ENCODE measurements at places on chromosomes 5 and 9. TPM values are rescaled to one million over a fixed set of nuclear protein-coding genes. Genes with fewer than 3 reads are reported as not detected.

GRCh38 chr5:36058776-36059175 lies 7.9 kb downstream of the UGT3A2 start:
- no peak for DNase-seq

DNA sequence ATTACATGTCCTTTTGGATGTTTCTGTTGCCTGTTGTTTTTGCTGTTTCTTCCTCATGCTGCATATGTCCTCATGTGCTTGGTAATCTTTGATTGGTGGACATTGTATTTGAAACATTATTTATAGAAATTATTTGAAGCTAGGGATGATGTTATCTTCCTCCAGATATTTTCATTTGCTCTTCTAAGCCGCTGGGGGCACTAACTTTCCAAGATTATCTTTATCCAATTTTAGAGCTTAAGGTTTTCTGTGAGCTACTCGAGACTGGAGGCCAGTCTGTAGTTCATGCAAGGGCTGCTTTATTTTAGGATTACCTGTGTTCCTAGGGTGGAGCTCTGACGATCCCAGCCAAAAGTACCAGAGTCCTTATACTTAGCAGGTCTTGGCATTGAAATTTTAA lies 40.9 kb downstream of the STX17 start:
- DNase-seq, result no peak

GRCh38 chr9:133059623-133060022 lies 2.2 kb upstream of the CEL start:
- DNase-seq, result no peak

GRCh38 chr5:96629774-96630173 lies 32.4 kb upstream of the CAST start:
- DNase-seq, result no peak

DNA sequence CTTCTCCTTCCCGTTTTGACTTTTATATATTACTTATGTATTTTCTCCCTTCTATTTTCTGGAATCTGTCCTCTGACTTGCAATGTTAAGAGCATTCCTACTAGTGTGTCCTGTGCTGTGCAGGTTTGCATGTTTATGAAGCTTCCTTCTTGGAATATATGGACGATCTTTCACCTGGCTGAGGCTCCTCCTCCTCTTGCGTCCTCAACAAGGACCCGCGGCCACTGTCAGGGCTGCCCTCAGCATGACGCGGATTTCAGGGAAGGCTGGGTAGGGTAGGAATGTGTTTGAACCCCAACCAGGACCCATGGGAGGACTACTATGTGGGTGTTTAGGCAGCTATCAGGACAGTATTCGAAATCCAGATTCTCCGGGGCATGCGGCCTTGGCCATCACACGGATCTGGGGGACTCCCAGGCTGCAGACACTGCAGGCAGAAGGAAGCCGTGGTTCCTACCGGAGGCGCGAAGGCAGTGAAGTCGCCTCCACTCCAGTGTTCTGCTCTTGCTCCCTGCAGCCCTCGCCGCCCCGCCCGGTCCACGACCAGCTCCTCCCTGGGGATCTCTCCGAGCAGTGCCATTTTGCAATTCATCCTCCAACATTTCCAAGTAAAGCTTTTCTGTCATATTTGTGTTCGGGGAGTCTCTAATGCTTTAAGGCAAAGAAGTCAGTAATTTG lies 37.0 kb upstream of the OSMR start:
- no peak for DNase-seq

DNA sequence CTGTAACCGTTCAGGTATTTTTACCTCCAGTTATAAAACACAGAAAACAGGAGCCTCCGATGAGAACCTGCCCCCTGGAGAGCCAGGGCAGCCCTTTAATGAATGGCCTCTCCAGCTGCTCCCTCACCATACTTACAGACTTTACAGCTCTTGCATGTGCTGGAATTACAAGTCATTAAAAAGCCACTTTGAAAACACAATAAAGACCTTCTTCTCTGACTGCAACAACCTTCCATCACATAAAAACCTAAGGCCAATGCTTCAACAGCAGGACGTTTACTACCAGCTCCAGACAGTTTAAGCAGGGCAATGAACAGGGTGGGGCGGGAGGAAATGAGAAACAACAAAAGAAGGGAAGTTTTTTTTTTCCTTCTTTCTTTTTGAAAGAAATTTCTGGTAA lies 213.8 kb downstream of the MLLT3 start:
- DNase-seq, result no peak

DNA sequence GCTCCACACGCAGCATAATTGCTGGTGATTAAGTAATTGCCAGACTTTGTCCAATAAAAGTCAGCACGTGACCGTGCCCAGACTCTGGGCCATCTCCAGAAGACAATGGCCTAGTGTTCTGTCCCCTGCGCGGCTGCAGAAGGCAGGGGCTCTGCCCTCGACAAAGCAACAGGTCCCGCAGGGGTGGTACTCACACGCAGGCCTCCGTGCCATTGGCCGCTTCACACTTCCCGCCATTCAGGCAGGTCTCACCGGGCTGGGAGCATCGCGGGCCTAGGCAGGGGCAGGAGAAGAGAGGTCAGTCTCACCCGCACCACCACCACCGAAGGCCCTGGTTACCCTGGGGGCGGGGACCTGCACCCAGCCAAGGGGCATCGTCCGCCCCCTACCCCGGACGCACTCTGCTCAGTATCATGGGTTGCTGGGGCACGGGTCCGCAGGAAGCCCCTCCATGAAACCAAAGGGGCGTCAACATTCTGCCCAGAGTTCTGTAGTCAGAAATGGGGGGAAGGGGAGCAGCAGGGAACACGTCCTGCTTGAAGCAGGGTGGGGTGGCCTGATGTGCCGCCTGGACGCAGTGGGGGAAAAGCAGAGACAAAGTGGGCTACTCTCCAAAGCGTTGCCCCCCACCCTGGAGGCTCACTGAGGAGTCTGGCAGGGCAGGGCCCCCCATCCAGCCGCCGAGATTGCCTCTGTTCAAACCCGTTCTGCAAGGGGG lies 1.9 kb downstream of the NOTCH1 start:
- no peak for DNase-seq

DNA sequence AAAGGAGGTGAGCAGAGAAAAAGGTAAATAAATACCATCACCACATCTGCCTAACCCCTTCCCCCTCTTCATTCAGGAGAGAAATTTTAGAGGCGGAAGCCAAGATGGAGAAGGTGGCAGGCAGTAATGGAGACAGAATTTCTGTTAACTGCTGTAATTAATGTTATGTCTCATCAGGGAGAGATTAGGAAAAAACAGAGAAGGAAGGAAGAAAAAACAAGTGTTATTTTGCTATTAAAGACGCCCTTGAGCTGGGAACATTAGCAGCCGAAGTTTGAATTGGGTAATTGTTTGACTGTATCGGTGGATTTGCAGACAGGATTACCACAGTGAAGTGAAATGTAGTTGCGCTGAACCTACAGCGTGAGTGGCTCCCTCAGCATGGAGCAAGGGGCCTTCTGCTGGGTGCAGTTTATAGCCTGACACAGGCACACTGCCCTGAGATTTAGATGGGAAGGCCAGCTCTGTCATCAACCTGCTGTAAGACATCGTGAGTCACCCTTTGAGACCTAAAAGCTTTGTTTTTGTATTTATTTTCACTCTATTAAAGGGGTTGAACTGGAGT lies 136.3 kb downstream of the ASTN2 start:
- DNase-seq, result no peak

DNA sequence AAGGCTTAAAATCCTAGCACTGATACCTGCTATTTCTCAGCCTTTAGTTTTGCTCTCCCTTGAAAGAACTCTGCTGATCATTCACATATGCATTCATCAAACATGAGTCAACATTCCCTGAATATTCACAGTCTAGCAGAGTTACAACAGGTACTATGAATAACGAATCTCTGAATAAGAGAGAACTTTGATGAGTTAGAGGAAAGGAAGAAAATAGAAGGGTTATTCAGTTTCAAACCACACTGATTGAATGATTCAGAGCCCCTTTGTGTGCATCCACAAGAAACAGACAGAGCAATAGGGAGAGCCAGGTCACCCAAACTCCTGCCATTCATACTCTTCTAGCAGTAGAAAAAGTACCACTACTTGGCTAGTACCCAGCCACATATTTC lies 36.0 kb downstream of the FOXD1 start:
- DNase-seq, result no peak

DNA sequence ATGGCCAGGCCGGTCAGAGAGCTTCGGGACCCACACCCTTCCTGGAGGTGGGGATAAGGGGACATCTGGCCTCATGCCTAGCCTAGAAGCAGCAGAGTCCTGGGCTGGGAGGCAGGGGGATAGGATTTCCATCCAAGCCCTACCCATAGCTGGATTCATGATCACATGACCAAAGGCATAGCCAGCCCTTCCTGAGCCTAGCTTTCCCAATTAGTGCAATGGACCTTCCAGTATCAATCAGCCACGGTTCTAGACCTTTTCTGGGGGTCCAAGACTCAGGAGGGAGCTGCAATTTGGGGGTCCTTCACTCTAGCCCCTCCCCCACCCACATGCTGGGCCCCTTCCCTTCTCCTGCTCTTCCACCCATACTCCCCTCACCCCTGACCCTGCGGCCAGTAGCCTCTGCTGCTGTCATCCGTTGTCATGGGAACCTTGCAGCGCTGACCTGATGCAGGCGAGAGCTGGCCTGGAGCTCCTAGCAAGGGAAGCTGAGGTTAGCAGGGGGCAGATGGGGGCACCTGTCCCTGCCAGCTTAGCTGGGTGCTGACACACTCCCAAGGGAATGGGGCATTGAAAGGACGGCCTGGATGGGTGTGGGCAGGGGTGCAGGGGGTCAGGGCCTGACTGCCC lies 44.6 kb downstream of the CXXC5 start:
- DNase-seq, result no peak

DNA sequence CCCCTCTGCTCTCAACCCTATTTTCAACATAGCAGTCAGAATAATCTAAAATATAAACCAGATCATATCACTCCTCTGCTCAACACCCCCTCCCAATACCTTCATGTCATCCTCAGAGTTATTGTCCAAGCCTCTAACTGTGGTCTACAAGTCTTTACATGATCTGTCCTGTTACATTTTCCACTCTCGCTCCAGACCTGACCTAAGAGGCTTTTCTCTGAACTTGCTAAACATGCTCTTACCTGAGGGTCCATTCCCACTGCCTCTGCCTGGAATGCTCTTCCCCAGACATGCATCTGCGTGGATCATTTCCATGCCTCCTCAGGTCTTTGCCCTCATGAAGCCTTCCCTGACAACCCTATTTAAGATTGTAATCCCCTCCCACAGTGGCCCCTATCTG lies 12.0 kb downstream of the NIPSNAP3B start:
- no peak for DNase-seq

DNA sequence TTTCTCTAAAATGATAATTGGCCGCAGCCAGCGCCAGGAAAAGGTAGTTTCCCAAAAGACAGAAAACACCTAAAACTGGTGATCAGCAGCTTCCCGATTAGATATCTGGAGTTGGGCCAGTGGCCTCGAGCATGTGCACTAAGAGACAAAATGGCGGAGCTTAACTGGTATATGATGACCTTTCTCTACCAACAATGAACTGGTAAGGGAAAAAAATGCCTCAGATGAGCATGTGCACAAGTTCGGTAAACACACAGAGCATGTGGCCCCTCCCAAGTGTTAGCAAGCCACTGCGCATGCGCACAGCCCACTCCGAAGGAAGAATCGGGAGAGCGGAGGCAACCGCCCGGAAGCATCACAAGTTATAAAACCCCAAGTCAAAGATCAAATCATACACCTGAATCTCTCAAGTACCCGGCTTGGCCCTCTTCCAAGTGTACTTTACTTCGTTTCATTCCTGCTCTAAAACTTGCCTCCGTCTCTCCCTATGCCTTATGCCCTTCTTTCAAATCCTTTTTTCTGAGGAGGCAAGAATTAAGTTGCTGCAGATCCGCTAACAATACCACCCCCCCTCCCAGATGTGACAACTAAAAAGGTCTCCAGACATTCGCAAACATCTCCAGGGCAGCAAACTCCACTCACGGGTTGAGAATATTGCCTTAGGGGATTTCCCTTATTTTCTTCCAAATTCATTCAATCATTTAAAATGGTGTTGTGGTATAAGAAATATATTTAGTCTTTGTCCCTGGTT lies 15.0 kb upstream of the PTBP3 start:
- peak; percentile 51 for DNase-seq

GRCh38 chr9:74952201-74953151 lies at the start of gene C9orf40:
Gene C9orf40 (minus strand): TSS chr9:74952912. CDS start chr9:74952611, 301 bp downstream.
- peak; percentile 60 for DNase-seq

DNA sequence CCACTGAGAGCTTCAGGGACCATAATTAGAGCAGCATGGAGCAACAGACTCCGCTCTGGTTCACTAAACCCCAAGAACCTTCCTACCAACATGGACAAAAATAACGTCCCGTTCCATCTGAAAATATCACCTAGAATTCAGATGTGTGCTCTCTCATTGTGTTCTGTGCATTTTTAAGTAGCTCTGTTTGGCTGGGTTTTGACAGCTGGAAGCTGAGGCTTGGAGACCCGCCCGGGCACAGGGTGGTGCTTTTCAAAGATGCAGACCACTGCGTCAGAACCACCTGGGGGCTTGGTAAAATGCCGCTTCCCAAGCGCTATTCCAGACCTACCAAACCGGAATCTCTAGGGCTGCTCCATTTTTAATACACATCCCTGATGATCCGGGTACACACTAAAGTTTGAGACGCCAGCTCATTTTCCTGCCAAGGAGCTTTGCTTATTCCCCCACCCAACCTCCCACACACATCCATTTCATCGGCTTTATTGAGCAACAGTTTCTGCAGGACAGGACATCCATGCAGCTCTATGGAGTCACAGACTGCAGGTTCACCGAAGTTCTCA lies 104.8 kb downstream of the GABBR2 start:
- DNase-seq, result no peak

DNA sequence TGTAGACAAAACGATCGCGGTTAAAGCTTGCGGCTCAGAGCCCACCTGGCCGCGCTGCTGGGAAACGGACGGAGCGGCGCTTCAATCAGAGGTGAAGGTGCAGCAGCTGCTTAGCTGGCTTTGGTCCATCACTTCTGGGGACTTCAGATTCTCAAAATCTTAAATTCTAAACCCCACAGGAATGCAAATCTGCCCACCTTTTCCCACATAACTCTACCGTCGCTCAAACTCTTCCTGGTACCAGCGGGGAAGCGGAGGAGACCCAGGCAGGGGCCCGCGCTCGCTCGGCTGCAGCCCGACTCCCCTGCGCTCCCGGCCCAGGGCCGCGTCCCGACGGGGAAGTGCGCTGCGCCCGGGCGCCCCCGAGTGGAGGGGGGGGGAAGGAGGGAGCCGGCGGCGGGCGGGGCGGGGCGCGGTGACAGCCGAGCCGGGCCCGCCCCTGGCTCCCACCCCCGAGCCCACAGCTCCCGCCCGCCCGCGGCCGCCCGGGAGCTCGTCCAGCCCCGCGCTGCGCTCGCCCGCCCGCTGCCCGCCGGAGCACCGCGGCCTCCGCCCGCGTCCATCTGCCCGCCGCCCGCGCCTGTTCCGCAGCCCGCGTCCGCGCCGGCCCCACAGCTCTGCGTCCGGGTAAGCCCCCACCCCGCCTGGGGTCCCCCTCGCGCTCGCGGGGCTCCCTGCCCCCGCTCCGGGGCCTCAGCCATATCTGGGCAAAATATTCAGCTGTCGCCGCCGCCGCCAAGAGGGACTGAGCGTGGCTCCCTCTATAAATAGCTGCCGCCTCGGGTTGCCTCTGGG lies at the start of gene TMOD1:
Gene TMOD1 (plus strand): TSS at position 490 of the 795 bp plus-strand sequence. CDS start 22,523 bp downstream, outside the sequence.
- DNase-seq, result peak; percentile 80

The IL3 gene
- total RNA-seq, result not detected

The PTGS1 gene
- total RNA-seq, result 1.3 TPM

The CSF2 gene
- not detected for total RNA-seq

The EIF4E1B gene
- total RNA-seq, result 0.63 TPM

The ADAMTS19 gene
- 26.2 TPM for total RNA-seq

The IL9 gene
- total RNA-seq, result not detected

The FGF18 gene
- total RNA-seq, result 0.63 TPM

The GARNL3 gene
- total RNA-seq, result 17.3 TPM

The SETD9 gene
- total RNA-seq, result 11.9 TPM

The PCDHGB1 gene
- total RNA-seq, result 3.9 TPM

All from H1 (cell line).